ENCODE measurements at places on chromosomes 6 and 20.

DNA sequence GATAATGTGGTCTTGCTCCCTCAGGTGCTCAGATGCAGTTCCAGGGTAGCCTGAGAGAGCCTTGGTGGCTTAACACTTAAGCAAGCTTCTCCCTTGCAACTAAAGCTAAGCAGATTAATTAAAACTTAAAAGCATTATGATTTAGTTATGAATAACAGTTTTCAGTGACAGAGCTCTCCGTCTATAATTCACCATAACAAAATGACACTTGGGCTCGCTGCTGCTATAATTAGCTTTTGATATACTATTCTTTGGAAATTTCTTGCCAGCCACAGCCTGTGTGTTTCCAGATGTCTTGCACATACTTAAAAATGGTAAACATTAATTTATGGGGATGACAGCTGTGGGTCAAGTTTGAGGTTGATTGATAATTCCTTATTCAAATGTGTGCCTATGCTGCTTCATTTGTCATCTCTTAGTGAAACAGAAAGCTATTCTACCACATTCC, 380.5 kb downstream of the TFAP2B start:
- no peak for DNase-seq

- no peak for DNase-seq
Observed at GRCh38 chr6:113370508-113371502, 486.3 kb upstream of the MARCKS start.

DNA sequence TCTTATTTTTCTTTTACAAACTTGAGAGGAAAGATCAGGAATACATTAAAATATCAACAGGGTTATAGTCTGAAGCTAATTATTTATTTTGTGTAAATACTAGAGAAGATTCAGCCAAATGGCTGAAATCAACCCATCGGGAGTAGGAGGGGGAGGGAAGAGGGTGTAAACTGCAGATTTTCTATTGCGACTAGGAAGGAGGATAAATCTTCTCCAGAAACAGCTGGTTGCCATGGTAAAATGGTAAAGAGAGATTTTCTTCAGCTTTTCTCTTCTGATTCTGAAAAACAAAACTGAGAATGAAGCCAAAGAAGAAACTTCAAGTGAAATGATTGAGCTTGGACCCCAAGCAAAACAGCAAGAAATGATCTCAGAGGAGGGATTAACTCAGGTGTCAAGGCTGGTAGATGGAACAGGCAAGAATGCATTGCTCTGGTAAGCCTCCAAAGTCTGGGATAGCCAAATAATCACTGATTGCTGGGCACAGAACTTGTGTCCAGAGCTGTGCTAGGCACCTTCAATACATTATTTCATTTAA, 193.5 kb upstream of the SPTLC3 start:
- DNase-seq = no peak

- no peak for DNase-seq
Observed at GRCh38 chr20:44065401-44066340, 121.3 kb downstream of the JPH2 start.

DNA sequence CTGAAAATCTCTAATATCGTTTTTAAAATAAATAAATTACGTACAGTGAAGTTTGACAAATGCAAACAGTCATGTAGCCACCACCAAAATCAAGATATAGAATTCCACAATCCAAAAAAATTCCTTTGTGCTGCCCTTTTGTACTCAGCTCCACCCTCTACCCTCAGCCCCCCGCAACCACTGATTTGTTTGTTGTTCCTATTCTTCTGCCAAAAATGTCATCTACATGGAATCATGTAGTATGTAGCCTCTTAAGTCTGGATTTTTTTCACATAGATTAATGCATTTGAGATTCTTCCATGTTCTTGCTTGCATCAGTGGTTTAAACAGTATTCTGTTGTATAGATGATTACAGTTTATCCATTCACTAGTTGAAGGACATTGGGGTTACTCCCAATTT, 8.5 kb upstream of the REPS1 start:
- DNase-seq = no peak

DNA sequence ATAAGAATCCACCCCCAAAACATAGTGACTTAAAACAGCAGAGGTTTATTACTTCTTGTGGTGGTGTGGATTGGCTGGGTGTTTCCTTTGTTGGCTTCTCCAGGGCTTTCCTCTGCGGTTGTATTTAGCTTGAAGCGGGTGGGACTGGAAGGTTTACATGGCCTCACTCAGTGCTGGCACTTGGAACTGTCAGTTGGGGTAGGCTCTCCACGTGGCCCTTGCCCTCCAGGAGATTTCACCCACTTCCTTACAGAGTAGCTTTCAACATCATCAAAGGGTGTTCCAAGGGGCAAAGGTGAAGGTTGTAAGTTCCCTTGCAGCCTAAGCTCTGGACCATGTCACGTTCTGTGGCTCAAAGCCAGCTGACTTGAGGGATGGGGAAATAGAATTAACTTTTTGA, 32.5 kb upstream of the NKX2-2 start:
- no peak for DNase-seq

GRCh38 chr6:117464700-117465099, 17.8 kb upstream of the DCBLD1 start:
- no peak for DNase-seq

- no peak for DNase-seq
Observed at GRCh38 chr6:105250533-105250932, 70.7 kb upstream of the POPDC3 start.

- no peak for DNase-seq
Observed at GRCh38 chr20:38536310-38536709, 44.7 kb upstream of the ADIG start.

GRCh38 chr20:25280574-25281535, 33.0 kb downstream of the PYGB start:
- DNase-seq = no peak

DNA sequence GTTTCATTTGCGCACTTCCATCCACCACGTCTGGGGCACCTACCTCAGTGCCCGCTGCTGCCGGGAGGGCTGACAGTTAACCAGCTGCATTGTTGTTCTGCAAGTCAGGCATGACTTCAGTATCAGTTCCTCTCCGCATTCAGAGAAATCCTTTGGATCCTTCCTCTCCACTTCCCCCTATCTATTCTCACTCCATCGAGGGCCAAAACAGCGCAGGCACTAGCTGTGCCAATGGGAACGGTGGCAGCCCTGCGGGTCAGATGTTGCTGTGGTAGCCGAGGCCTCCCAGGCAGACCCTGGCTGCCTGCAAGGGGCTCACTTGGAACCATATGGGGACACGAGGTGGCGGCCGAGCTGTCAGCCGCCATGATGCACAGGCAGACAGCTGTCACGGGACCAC, 64.2 kb upstream of the INSM1 start:
- DNase-seq = no peak

DNA sequence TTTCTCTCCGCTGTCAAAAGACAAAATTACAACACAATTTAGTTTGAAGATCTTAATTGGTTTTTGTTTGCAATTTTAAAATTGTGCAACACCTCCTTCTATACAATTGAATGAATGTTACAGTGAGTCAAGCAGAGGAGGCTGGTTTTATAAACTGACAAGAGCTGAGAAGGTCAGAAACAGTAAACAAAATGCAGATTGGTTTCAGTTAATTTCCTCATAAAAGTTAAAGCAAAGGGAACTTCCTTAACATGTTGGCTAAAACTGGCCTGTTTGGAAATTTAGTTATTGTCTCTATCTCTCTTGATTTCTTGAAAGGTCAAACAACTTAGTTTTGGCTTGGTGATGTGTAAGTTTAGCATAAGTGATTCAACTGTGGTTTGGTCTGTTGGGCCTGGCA, 22.2 kb downstream of the KHDC1L start:
- no peak for DNase-seq
